ENCODE measurements at places on chromosomes 1 and 21.

DNA sequence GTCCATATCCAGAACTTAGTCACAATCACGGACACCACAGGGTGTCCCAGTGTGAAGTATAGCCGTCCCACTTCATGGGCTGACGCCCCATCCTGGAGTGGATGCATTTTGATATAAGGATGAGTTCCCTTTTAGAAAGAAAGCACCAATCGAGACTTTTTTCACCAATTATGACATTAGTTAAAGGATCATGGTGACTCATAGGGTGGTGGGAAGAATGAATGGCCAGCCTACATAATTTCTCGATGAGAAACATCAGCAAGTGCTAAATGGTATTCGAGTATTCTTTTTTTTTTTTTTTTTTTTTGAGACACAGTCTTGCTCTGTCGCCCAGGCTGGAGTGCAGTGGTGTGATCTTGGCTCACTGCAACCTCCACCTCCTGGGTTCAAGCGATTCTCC, 38.5 kb upstream of the USP1 start:
- DNase-seq = no peak

- no peak for DNase-seq
Observed at GRCh38 chr1:100134872-100135271, 1.9 kb downstream of the TRMT13 start.

GRCh38 chr1:5953386-5953785, 38.8 kb downstream of the NPHP4 start:
- DNase-seq = no peak

DNA sequence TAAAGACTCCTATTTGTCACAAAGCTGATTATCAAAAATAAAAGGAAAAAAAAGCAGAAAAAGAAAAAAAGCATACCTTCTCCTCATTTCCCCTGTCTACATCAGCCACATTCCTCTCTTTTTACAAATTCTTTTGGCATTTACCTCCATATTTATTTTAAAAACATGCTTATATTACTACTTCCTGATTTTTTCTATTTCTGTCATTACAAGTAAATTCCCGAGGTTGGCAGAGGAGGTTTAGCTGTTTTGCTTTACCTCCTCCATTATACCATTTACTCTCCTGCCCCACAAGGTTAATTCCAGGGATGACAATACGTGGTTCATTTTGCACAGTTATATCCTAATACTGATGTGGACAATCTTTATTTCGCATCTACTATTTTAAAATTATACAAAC, 26.3 kb upstream of the CD34 start:
- no peak for DNase-seq

DNA sequence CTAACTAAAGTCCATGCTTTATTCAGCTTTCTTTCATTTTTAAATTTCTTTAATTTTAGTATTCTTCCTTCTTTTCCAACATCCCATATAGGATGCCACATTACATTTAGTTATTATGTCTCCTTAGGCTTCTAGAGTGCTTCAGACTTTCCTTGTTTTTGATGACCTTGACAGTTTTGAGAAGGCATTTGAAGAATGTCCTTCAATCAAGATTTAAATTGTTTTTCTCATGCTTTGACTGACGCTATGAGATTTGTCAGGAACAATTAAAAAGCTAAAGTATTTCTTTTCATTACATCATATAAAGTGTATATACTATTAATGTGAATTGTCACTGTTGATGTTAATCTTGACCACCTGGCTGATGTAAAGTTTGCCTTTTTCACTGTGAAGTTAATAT, 173.7 kb upstream of the LYPLAL1 start:
- DNase-seq = no peak

- DNase-seq = no peak
Observed at GRCh38 chr1:115874904-115875303, 34.0 kb upstream of the NHLH2 start.

DNA sequence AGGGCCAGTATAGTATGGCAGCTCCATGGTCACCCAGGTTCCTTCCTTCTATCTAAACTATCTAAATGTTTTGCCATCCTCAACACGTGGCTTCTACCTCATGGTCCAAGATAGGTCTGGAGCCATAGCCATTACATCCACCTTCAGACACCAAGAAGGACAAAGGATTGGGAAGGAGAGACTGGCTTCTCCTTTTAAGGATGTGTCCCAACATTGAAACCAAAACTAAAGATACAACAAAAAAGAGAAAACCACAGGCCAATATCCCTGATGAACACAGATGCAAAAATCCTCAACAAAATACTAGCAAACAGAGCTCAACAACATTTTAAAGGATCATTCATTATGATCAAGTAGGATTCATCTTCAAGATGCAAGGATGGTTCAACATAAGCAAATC, 24.8 kb downstream of the HSD11B1 start:
- no peak for DNase-seq

GRCh38 chr21:38247738-38248510, 8.9 kb upstream of the KCNJ15 start:
- no peak for DNase-seq

GRCh38 chr1:230072296-230072695, 5.3 kb downstream of the GALNT2 start:
- no peak for DNase-seq

DNA sequence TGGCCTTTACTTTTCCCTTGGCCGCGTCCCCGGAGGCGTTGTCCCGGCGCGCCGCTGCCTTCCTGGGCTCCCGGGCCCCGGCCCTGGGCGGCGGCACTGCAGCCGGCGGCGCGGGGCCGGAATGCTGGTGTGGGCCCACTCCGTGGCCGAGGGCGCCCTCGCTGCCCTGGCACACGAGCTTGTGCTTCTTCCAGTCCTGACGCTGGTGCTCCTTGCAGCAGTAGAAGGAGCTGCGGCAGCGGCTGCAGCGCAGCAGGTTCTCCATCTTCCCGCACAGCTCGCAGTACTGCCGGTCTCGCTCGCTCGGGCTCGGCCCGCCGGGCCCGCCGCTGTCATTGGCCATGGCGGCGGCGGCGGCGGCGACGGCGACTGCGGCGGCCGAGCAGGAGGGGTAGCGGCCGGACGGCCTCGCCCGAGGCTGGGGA, 529 bp downstream of the EGLN1 start:
- DNase-seq = no peak

- DNase-seq = no peak
Observed at GRCh38 chr21:44089001-44089911, 17.9 kb upstream of the PWP2 start.

- DNase-seq = no peak
Observed at GRCh38 chr1:182235604-182235951, 156.0 kb downstream of the GLUL start.

- DNase-seq = no peak
Observed at GRCh38 chr1:228089519-228090380, 7.2 kb downstream of the ARF1 start.

DNA sequence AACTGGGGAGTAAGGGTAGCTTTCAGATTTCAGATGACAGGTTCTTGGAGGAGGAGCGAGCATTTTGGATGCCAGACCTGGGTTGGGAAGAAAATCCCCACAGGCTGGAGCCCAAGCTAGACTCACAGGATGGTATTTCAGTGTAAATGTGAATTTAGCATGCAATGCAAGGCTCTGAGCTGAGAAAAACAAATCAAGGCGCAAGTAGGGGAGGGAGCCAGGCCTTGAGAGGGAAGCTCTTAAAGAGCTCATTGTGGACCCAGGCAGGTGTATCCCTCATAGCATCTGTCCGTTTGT, 386.1 kb downstream of the MATN1 start:
- DNase-seq = no peak

GRCh38 chr1:227280836-227281235, 37.5 kb downstream of the CDC42BPA start:
- DNase-seq = no peak

GRCh38 chr21:37780991-37781983, 135.0 kb downstream of the KCNJ6 start:
- DNase-seq = no peak

DNA sequence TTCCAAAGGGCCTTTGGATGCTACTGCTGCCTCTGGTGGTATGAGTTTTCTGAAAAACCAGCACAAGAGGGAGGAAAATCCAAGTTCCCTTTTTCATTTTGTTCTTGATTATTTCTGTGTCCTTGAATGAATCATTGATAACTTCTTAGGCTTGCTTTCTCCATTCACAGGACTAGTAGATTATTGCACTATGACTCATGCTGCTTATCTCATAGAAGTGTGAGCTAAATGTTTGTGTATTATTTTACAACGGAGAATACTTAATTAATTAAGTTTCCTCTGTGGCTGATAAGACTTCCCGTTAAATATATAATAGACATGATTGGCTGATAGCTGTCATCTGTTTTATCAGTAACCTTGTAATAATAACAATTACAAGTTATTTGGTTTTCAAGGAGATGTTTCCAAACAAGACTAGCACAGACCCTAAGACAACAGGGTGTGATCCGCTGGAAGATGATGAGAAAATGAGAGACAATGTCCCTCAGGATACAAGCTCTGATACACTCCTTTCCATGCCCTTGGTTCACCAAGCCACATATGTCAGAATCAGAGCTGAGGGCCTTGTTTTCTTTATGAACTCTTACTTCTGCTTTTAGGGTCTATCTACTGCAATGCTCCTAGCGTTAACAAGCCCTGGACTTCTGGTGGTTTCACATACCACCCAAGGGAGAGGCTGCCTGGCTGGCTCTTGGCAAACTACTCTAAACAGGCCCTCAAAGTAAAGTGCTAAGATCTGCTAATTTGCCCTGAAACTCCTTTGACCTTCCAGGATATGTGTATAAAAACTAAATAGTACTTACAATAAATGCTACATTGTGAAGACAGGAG, 1078.3 kb downstream of the TTLL7 start:
- no peak for DNase-seq

- DNase-seq = no peak
Observed at GRCh38 chr1:89900791-89901708, 80.2 kb downstream of the LRRC8D start.

DNA sequence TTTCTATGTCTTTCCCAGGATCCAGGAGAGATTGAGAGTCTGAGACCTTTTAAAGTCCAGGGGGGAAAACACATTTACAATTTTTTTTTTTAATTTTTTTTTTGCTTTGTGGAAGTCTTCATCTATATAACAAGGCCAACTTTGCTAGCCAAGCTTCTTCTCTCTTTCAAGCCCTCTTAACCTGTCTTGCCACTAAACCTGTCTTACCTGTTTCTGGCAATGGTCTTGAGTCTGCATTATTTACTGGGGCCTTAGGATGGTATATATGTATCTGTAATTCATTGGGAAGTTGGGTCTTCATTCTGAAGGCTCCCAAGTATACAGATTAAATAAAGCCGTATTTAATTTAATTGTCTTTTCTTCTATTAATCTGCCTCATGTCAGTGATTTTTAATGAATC, 750.9 kb upstream of the B3GALT2 start:
- no peak for DNase-seq

GRCh38 chr1:48055876-48056764, 58.9 kb upstream of the TRABD2B start:
- no peak for DNase-seq

DNA sequence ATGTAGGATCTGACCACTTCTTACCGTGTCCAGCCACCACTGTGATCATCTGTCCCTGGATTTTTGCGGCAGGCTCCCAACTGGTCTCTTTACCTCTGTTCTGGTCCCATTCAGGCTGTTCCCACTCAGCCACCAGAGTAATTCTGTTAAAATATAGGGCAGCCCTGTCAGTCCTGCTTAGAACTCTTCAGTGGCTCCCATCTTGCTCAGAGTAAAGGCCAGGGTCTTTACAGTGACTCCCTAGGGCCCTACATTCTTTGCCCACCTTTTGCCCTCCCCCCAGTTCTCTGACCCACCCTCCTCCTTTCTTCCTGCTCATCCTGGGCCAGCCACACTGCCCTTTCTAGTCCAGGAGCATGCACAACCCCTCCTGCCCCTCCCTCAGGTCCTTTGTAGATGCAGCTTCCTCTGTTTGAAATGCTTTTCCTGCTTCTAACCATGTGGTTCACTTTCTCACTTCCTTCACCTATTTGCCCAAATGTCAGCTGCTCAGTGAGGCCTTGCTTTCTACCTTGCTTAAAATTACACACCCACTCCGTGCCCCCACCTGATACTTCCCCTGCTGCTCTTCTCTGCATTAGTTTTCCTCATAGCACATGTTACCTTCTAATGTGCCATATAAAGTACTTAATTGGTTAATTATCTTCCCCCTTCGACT, 7.8 kb downstream of the UBIAD1 start:
- DNase-seq = no peak

DNA sequence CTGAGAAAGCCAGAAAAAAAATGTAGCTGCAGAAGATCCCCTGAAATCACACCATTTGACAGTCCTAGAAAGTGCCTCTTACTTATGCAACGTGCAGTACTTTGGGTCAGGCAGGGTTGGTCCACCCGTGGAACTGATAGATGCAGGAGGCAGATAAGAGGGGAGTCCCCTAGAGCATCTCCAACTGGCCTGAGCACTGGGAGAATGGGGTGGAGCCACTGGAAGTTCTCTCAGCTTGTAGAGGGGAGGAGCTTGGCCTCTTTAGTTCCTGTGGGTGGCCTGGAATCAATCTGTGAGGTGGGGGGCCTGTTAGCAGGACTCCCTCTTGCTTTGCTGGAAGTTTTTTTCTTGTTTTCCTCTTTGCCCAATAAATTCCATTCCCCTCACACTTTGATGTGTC, 335.7 kb upstream of the NCAM2 start:
- DNase-seq = no peak

Measured in NCI-H2171 (cell line).